GOT3 (cell line): ENCODE measurements at places on chromosomes 13 and 19.

DNA sequence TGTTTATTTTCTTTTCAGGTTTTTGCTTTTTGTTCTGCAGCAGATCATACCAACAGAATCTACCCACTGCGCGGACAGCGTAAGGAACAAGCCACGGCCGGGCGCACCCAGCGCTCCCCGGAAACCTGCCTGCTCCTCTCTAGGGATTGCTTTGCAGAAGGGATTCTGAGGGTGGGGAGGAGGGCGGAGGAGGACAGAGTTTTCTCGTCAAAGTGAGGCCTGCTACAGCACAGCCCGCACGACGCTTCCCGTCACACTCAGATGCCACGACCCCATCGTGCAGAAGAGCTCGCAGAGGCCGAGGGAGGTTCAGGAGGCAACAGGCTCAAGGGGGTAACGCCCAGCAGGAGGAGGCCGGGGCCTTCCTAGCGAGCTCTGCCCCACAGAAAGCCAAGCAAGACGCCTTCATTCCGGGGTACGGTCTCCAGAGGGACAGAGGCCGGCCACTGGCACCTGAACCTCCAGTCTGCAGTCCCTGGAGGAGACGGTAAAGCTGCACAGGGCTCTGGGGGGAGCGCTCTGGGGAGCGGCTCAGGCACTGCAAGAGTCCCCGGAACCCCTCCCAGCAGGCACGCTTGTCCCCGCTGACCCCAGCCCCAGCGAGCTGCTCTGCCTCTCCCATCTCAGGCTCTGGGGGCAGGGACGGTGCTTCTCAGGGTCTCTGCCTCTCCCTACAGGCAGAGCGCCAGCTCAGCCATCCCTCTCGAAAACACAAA lies 6.9 kb downstream of the REXO1 start:
- no peak for DNase-seq

- DNase-seq: no peak
Observed at GRCh38 chr19:19538061-19538784, at the start of gene CILP2. CILP2 (plus strand) TSS chr19:19538265; CDS start chr19:19538350, 85 bp downstream.

GRCh38 chr13:42865768-42866102 lies 84.4 kb downstream of the FAM216B start:
- DNase-seq: no peak

- DNase-seq: peak; percentile 56
Observed at GRCh38 chr19:29878973-29879654, 62.9 kb upstream of the URI1 start.

GRCh38 chr13:89755729-89756492 lies 1591.6 kb upstream of the MIR17HG start:
- DNase-seq: no peak

DNA sequence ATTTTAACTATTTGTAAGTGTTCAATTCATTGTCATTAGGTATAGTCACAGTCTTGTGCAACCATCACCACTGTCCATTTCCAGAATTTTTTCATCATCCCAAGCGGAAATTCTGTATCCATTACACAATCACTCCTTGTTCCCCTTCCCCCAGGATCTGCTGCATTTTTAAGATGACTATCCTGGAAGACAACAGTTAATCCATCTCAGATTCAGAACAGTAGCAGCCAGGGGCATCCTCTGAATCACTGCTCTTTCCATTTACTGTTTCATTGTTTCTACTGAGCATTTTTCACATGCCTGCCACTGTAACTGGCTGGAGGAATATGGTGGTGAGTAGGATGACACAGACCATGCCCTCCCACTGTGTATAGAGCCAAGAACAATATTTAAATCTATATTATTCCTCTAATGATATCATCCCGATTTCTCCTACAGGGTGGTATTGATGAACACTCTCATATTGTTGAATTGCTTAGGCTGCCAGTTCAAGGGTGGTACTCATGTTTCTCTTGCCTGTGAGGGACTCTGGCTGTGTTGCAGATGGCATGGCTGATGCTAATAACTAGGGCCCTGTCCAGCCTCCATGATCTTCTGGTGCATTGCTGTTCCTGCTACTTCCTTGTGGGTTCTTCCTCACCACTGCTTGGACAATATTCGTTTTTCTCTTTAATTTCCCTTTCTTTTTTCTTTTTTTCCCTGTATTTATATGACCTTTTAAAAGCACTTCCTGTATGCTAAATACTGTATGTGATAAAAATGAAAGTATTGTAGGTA lies 59.0 kb downstream of the WDFY2 start:
- peak; percentile 28 for DNase-seq

GRCh38 chr19:35577918-35578317 lies 8.1 kb upstream of the PMIS2 start:
- DNase-seq: no peak

DNA sequence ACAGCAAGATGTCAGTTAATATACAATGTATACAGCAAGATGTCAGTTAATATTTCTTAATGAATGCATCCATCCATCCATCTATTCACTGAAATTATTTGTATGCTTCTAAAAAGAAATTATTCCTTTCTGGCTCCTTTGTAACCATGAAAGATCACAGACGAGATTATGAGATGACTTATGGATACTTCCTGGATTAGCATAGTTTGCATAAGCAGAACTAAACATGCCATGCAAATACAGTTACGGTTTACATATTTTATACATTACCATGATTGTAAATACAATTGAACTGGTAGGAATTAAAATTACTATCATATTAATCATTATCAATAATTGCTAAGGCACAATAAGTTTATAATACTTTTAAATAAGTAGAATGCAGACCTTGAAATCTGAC lies 32.7 kb downstream of the NALCN start:
- no peak for DNase-seq

DNA sequence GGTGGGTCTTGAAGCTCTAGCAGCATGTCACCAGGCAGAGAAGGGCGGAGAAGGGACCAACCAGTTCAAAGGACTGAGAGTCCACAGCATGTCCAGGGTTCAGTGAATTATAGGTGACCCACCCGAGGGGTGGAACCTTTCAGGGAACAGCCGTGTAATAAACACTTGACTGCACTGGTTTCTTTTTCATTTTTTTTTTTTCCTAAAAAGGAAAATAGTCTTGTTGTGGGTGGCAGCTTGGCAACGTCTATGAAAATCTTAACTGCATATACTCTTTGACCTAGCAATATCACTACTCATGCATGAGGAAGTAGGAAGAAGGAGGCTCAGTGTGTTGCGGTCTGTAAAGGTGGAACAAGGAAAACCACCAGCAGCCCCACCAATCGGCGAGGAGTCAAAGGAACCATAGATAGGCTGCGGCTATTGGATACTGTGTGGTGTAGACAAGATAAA lies 13.0 kb upstream of the MYH14 start:
- no peak for DNase-seq

DNA sequence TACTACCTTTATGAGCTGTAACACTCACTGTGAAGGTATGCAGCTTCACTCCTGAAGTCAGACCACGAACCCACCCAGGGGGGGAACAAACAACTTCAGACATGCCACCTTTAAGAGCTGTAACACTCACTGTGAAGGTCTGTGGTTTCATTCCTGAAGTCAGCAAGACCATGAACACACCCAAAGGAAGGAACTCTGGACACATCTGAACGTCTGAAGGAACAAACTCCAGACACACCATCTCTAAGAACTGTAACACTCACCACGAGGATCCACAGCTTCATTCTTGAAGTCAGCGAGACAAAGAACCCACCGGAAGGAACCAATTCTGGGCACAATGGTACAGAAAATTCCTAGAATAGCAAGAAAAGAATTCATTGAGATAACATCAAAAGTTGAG lies 1796.5 kb upstream of the MIR17HG start:
- DNase-seq: no peak

DNA sequence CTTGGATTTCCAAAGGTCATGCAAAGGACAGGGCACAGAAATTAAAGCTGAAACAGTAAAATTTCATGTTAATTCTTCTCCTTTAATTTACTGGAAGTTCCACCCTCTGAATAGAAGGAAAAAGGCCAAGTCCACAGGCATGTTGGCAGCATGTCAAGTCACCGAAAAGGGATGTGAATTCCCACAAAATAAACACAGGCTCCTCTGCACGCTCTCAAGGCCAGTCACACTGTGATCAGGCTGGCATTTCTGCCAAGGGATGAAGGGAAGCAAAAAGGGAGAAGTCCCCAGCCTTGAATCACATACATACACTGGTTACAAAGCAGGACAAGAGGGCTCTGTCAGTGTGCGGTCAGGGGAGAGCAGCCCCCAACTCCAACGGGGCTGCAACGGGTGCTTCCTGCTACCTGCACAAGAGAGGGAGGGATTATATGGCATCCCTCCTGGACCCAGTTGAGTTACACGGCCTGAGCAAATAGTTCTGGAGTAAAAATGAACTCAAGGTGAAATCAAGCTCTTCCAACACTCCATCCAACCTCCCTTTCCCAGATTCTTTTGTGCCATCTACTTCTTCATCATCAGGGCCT lies 6.9 kb downstream of the DCLK1 start:
- no peak for DNase-seq

DNA sequence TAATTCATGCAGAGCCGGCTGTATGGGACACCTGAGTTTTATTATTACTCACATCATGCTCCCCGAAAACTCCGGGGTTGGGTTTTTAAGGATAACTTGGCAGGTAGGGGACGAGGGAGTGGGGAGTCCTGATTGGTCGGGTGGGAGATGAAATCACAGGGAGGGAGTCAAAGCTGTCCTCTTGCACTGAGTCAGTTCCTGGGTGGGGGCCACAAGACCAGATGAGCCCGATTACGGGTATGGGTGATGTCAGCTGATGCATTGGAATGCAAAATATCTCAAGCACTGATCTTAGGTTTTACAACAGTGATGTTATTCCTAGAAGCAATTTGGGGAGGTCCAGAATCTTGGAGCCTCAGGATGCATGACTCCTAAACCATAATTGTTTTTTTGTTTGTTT lies 18.6 kb upstream of the COG3 start:
- no peak for DNase-seq

DNA sequence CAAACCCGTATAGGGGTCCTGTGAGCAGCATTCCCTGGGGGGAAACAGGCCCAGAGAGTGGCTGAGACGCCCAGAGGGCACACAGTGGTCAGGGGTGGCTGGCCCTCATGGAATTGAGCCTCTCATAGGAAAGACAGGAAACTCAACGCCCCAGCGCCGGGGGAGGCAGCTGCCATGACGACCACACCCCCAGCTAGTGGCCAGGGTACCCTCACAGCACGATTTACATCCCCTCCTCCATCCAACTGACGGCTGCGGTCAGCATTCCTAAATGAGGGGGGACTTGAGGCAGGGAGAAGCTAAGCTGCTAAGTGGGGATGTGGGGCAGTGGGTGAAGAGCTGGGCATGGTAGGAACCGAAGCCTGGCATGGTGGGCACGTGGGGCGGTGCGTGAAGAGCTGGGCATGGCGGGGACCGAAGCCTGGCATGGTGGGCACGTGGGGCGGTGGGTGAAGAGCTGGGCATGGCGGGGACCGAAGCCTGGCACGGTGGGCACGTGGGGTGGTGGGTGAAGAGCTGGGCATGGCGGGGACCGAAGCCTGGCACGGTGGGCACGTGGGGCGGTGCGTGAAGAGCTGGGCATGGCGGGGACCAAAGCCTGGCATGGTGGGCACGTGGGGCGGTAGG lies 10.0 kb downstream of the MED16 start:
- no peak for DNase-seq

GRCh38 chr13:23988546-23989122 lies 91.3 kb upstream of the C1QTNF9B start:
- DNase-seq: no peak

GRCh38 chr19:46624958-46625661 lies at the start of gene PTGIR:
PTGIR (minus strand) TSS chr19:46625089; CDS start chr19:46624225, 864 bp downstream.
- no peak for DNase-seq

- DNase-seq: peak; percentile 61
Observed at GRCh38 chr13:113820813-113821651, 42.8 kb downstream of the GAS6 start.

DNA sequence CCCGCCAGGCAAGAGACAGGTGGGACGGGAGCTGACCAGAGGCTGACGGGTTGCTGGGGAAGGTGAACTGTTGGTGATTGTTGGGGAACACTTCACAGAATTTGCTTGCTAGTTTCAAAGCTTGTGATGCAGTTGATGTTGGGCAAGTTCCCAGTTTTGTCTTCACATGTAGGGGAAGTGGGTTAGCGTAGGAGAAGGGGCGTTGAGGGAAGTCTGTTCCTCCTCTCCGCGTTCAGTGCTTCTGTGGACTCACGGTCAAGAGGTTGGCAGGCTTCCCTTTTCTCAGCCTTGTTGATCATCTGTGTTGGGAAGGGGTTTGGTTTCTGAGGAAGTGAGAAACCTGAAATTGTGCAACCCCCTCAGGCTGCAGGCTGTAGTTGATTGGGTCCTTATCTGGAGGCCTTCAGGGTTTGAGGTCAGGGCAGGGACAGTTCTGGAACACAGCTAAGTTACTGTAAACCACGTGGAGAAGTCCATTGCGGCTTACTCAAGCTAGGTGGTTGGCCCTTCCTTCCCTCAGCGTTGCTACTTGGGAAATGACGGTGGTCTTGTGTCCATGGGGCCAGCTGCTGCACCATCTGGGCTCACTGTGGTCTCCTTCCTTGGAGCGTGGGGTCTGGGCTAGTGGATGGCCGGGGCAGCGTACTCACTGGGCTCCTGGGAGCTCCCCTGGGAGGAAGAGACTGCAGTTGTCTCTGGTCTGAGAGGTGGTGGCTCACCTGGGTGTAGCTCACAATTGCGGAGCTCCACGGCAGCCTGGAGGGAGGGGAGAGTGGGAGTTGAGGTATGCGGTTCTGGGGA lies 7.5 kb downstream of the RPS9 start:
- no peak for DNase-seq

- DNase-seq: no peak
Observed at GRCh38 chr13:94988654-94989053, 276.3 kb upstream of the SOX21 start.

DNA sequence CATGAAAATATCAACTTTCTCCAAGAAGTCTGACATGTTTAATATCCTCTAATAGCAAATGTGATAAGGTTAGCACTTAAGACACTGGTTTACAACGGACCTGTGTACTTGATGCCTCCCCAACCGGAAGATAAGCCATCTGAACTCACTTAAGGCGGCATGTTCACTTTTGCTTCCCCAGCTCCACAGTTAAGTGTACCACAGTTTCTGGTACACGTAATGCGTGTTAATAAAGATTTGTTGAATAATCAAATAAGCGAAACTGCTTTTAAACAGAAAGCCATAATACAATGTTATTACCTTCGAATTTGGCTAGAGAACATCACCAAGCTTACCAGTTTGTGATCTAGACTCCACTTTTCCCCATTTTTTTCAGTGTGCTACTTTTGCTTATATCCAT lies 1.4 kb upstream of the PAN3 start:
- no peak for DNase-seq

- no peak for DNase-seq
Observed at GRCh38 chr19:2546128-2547032, 70.5 kb downstream of the GADD45B start.
